ENCODE measurements at places on chromosomes 16 and 17.
A peak's percentile ranks its signal among the peaks of the same experiment; 100 is the strongest.

- no peak for DNase-seq
Observed at GRCh38 chr17:11643851-11644250, 45.6 kb downstream of the DNAH9 start.

GRCh38 chr17:74598346-74599022 is 6.4 kb upstream of the CD300LD start:
- no peak for DNase-seq

DNA sequence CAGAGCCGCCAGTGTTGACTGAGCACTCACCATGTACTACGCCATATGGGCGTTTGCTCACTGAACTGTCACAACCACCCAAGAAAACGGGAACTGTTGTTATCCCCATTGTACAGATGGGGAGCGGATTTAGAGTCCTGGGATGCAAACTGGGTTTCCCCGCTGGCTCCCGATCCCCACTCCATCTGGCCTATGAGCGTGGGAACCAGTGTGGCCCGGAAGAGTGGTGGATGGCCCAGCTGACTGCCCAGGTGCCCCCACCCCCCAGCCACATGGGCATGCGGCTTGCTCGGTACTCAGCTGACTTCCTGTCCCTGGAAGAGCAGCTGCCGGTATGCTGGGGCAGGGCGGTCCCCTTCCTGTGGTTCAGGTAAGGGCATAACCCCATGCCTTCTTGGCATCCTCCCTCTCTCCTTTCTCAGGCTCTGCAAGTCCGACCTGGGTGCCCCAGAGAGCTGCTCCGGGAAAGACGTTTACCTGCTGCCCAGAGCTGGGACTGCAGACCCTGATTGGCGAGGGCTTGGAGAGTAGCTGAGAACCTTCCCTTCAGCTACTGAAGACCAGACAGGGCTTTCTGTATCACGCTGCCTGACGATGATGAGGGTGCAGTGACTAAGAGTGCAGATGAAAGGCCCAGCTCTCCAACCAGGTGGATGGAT is 16.2 kb downstream of the SOCS3 start:
- no peak for DNase-seq

- DNase-seq = peak; percentile 46
Observed at GRCh38 chr17:12041312-12041711, 20.6 kb downstream of the MAP2K4 start.

GRCh38 chr17:59485946-59486345 is 79.5 kb upstream of the DHX40 start:
- no peak for DNase-seq

GRCh38 chr16:81625544-81626153 is 153.4 kb upstream of the PLCG2 start:
- no peak for DNase-seq

DNA sequence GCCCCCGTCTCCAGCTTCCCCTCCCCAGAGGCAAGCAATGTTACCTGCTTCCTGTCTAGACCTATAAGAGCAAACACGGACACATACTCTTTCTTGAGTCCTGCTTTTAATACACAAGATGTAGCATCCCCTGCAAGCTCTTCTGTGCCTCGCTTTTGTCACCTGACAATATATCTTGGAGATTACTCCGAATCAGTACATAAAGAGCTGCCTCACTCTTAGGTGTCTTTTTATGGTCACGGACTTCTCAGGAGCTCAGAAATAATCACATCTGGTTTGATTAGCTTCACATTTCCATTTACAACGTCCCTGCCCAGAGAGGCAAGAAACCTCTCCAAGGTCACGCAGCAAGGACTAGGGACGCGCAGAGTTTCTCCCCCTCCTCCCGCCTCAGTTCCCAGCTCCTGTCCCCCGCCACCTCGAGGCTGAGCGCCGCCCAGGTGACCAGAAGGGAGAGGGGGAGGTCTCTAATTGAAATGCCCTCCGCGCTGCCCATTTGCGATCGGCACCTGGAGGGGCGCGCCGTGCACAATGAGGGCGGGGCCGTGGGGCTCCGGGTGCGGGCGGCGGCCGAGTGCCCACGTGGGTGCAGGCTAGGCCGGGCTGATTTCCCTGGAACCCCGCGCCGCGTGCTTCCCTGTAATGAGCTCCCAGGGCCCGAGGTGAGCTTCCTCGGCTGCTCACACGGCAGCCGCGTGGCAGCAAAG is 13.8 kb upstream of the SEZ6 start:
- DNase-seq = no peak

DNA sequence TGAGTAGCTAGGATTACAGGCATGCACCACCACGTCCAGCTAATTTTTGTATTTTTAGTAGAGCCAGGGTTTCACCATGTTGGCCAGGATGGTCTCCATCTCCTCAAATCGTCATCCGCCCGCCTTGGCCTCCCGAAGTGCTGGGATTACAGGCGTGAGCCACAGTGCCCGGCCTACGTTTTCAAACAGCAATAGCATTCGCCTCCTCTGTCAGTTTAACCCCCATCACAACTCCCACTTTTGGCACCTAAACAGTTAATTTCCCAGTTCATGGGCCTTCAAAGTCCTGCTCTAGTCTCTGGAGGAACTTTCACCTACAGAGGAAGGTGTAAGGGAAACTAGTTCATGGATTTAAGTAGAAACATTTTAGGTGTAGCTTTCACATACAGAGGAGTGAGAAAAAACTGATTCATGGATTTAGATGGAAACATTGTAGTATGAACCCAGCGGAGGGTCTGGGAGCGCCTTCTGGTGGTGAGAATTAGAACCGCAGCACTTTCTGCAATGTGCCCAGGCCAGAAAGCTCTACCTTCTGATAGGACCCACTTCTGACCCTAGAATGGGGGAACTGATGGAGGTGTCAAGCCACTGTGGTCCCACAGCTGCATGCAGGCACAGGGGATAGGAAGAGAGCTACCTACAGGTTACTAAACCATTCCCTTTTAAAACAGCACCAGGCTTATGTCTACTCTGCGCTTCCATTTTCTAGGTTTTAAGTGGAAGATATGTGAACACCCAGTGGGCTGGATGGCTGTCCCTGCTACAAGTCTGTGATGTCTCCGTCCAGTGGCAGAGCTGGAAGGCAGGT is 12.0 kb upstream of the MEOX1 start:
- peak; percentile 32 for DNase-seq

DNA sequence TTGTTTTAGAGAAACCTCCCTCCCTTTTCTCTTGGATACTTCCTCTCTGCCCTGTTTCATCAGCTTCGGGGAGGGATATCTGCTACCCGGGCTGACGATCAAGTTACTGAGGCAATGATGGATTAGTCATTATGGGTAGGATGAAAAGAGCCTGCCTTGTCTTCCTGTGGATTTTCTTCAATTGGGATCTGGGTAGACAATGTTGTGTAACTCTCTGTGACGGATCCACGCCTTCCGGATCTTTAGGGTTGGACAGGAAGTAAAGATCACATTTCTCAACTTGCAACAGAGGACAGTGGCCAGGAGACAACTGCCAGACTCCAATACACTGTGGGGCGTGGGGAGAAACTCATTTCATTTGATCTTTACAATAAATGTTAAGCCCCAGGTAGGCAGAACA is 11.3 kb upstream of the CHST6 start:
- DNase-seq = peak; percentile 84

DNA sequence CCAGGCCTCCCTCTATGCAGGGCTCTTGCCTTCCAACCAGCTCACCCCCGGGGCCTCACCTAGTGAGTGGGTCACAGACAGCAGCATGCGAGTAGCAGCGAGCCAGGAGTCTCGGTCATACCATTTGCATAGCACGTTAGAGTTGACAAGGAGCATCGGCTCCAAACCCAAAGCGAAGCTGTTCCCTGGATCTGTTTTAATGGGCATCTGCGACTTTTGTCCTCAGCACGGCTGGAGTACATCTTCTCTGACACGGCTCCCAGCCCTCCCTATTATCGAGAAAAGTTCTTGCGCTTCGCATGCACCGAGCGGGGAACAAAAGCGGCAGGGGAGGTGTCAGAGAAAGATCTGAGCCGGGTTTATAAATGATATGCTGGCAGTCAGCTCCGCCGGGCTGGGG is 253.3 kb downstream of the MAF start:
- DNase-seq = no peak

- DNase-seq = peak; percentile 56
Observed at GRCh38 chr16:4315186-4316107, at the start of gene GLIS2. Gene GLIS2, plus strand, starts transcription at chr16:4316067. Its CDS starts 16,214 bp downstream, at chr16:4332281.

- peak; percentile 73 for DNase-seq
Observed at GRCh38 chr16:75108792-75109731, 7.5 kb downstream of the LDHD start.

GRCh38 chr17:62746941-62747340 is 61.2 kb downstream of the MARCHF10 start:
- DNase-seq = peak; percentile 21

DNA sequence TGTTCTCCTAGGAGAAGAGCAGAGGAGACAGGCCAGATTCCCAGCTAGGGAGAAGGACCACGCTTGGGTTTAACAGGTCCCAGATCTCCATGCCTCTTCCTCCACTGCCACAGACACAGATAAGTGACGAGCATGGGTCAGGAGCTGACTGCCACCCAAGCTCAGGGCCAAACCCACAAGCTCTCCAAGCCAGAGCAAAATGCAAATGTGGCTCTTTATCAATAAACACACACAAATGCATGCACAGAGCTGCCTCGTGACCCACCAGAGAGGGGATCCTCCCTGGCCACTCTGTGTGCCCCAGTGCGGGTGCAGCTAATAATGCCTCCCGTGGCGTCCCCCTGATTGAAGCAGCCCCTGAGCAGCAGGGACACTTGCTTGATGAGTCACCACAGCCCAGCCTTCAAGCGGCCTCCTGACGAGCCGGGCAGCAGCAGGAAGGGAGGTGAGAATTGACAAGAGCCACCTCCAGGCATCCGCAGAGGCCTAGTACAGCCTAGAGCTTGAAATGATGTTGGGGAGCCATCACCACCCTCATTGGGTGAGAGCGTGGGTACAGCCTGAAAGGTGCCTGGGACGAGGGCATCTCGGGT is 143.9 kb downstream of the CCDC182 start:
- no peak for DNase-seq

GRCh38 chr17:45385331-45385997 is 47.2 kb downstream of the ARHGAP27 start:
- DNase-seq = peak; percentile 56

DNA sequence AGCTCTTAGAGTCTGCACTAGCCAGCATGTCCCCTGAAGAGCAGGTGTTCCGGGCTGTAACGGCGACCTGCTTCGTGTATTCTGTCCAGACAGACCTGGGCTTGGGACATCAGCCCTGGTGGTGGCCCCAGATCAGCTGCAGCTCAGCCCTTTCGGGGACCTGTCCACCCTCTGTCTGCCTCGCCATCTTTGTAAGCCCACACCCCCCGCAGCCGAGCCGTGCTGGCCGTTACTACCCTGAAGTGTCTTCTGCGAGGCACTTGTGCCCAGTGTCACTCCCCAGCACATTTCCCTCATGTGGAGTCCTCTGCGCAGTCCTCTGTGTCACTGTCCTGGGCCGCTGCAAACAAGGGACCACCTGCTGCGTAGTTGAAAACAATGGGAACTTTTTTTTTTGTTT is 10.4 kb downstream of the CARD14 start:
- DNase-seq = no peak

DNA sequence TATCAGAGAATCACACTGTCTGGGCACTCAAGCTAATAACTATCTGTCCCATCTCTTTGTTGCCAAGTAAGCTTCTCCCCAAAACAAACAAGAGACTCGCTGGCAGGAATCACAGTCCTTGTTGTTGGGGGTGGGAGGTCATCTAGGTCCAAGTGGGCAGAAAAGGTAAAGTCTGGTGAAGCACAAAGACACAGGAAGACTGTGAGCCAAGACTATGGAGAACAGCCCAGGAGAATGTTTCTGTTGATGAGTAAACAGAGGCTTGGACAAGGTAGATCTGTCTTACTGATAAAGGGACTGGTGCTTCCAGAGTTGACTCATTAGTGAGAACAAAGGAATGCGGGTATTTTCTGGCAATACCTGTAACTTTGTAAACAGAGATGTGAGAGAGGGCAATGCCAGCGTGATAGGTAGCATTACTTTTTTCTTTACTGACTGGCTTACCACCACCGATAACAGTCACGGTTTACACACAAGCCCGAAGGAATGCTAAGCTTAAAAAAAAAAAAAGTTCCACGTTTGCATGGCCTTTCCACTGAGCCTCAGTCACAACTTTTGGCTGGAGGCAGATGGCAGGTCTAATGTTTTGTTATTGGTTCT is 11.5 kb upstream of the MMD start:
- DNase-seq = no peak

GRCh38 chr17:30217054-30217453 is 18.4 kb downstream of the SLC6A4 start:
- DNase-seq = no peak

DNA sequence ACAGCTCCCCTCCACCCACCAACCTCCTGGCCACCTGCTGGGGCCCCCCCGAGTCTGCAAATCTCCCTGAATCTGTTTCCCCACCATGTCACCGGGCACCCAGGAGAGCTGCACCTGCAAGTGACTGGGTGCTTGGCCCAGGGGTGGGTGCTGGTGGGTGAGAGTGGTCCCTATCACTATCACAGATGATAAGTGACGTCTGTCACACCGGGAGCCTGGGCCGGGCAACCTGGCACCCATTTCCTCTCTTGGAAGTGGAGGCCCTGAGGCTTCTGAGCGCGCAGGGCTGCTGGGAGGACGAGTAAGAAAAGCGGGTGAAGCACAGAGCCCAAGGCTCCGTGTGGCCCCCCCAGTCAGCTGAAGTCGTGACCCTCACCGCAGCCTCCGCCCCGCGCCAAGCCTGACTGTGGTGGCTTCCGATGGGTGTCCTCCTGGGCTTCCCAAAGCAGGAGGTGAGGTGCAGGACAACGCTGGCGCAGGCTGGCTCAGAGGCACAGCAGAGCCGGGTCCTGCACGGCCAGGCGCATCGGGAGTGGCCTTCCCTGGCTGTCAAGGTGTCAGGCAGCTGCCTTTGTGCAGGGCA is 21.0 kb upstream of the ACSF3 start:
- no peak for DNase-seq

- peak; percentile 31 for DNase-seq
Observed at GRCh38 chr16:74936902-74937560, 47.9 kb downstream of the WDR59 start.

DNA sequence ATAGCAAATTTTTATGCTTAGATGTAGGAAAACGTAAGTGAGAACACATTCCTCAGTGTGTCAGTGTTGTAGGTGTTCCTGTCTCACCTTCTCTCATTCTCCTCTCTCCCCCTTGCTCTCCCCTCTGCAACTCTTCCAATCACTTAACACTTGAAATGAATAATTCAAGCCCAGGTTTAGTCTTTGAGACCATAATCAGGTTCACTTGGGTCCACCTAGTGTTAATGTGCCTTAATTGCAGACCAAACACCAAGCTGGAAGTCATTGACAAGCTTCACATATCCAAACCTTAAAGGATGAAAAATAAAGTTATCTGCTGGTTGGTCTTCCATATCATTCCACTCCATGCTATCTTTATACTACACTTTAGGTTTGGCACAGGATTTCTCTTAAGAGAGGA is 37.0 kb downstream of the STXBP4 start:
- no peak for DNase-seq

DNA sequence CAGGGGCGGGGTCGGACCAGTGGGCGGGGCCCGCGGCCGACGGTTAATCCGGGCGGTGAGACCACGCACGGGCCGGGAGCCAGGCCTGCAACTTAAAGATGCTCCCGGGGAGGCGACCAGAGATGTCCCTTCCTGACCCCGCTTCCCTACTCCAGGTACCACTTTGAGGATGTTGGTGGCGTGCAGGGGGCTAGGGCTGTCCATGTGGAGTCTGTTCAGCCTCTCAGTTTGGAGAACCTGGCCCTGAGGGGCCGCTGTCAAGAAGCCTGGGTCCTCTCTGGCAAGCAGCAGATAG is 580 bp downstream of the RANGRF start:
- no peak for DNase-seq

GRCh38 chr17:48045316-48046001 is 2.7 kb upstream of the NFE2L1 start:
- no peak for DNase-seq
